Karpas-422 (cell line): ENCODE measurements at places on chromosomes 2 and 18. TPM values are rescaled to one million over a fixed set of nuclear protein-coding genes. Genes with fewer than 3 reads are reported as not detected.

- DNase-seq, result no peak
Observed at GRCh38 chr18:576924-577323, 3.3 kb upstream of the CETN1 start.

GRCh38 chr2:43305012-43305411 is 78.6 kb upstream of the ZFP36L2 start:
- DNase-seq, result no peak

DNA sequence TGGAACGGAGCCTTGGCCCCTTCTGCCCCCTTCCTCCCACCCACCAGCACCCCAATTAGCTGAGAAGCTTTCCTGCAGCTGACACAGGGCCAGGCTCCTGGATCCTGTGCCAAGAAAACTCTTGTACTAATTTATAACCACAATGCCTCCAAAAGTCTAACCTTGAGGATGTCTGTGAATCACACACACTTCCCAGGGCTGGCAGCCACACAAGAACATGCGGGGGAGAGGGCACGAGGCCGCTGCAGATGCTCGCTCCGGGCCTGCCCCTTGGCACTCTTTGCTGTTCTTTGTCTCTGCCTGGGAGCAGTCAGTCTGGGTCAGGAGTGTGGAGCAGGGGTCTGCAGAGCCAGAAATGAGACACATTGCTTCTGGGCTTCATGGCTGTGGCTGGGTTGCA is 62.7 kb upstream of the KIF5C start:
- DNase-seq, result no peak

DNA sequence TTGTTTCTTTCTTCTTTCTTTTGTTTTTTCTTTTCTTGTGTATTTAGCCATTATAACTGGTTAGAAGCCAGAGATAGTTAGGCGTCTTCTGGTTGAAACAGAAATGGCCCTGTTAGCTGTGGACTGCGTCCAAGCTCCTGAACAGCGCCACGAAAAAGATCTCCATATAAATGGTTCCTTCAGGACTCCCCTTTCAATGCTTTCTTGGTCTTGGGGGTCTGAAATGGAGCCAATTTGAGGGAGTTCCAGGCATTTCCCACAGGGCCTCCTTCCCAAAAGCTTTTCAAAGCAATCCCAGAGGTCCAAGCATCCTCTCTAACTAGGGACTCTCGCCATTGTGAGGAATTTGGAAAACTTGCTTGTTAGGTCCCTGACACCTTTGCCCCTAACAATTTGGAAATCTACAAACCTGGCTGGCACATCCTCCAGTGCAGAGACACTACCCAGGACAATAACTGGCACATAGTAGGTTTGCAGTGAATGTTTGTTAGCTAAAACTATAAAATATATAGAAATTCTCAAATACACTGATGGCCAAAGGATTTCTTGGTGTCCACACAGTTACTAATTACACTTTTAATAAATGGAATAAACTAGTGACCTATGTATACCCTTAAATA is 80.1 kb downstream of the MYCN start:
- no peak for DNase-seq

Gene SP110
- total RNA-seq, result 30.8 and 60.6 TPM in 2 replicates

Gene GAREM2
- total RNA-seq, result not detected in 2 replicates

Gene CYRIA
- 2.3 and 4.2 TPM in 2 replicates for total RNA-seq

Gene C2orf80
- not detected in 2 replicates for total RNA-seq

Gene RAB31
- total RNA-seq, result not detected in 2 replicates

Gene RBMS1
- total RNA-seq, result 0.72 TPM in 1 of 2 replicates, not detected in the other

Gene RMND5A
- 176 and 180 TPM in 2 replicates for total RNA-seq
